ENCODE measurements at places on chromosomes 5 and 9.
A peak's percentile ranks its signal among the peaks of the same experiment; 100 is the strongest.

DNA sequence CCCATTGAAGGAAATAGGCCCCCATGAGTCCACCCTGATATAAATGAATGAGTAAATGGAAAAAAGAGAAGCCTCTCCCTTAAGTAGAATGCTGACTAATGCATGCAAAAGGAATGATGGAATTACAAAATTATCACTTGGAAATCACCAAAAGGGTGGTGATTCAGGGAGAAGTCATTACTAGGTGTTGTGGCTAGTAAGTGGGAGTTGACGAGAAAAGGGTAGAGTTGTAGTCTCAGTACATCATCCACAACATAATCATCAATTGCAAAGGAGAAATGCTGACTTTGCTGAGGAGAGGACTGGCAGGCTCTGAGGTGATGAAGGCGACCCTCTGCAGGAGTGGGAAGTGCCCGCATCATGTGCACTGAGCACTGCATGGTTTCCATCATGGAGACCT lies 201.5 kb upstream of the S1PR3 start:
- no peak for DNase-seq

GRCh38 chr5:139561655-139562451 lies 714 bp downstream of the UBE2D2 start:
- peak; percentile 57 for DNase-seq

- DNase-seq, result no peak
Observed at GRCh38 chr5:14035859-14036503, 91.5 kb upstream of the DNAH5 start.

DNA sequence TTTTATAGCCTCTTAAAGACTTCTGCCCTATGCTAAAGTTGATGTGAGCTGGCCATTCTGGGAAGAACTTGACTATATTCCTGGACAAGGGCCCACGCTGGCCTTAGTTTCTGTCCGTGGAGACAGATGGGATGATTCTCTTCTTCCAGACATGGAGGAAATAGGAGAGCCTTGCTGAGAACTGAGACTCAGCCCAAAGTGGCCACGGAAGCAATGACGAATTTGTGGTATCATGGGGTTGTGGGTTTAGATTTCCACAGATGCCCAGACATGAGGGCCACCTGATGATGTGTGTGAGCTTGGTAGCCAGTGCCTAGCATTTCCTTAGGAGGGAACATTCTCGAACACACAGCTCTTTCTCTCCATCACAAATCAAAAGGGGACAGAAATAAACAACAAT lies 309.1 kb downstream of the NSG2 start:
- DNase-seq, result no peak

GRCh38 chr5:127567026-127567768 lies 49.8 kb downstream of the PRRC1 start:
- DNase-seq, result no peak

DNA sequence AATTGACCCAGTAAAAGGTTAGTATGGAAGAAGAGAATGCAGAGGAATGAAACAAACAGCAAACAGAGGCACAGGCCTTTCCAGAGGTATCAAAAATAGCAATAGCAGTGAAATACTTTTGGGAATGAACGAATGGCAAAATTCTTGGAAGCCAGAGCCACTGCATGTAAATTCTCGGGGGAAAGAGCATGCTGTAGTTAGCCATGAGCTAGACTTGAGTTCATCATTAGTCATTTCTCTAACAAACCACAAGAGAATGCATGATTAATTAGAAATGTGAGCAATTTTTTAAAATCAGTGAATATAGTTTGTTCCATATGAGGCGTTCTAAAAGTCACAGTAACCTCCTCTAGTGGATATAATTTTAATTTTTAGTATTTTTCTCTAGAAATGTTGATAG lies 170.3 kb upstream of the PRR16 start:
- DNase-seq, result no peak

- DNase-seq, result no peak
Observed at GRCh38 chr5:76174101-76174500, 90.9 kb downstream of the SV2C start.

GRCh38 chr5:1737790-1738405 lies 61.7 kb downstream of the MRPL36 start:
- no peak for DNase-seq

DNA sequence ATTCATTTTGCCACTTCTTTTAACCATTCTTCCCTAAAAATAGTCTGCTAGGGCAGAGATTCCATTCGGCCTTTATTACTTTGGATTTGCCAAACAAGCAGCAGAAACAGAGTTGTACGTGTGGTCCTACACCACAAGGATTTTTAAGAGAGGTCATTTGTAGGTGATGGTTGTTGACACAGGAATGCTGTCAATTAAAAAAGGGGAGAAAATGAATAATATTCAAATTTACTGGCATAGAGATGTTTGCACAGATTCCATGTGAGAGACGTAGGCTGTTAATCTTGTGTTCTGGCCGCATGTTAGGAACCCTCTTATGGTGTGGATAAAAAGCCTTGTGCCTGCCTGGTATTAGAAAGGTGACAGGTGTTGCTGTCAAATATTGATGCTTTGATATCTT lies 34.9 kb downstream of the TRIO start:
- DNase-seq, result no peak
